KG1 (cell line): ENCODE measurements at places on chromosomes 4 and X.

DNA sequence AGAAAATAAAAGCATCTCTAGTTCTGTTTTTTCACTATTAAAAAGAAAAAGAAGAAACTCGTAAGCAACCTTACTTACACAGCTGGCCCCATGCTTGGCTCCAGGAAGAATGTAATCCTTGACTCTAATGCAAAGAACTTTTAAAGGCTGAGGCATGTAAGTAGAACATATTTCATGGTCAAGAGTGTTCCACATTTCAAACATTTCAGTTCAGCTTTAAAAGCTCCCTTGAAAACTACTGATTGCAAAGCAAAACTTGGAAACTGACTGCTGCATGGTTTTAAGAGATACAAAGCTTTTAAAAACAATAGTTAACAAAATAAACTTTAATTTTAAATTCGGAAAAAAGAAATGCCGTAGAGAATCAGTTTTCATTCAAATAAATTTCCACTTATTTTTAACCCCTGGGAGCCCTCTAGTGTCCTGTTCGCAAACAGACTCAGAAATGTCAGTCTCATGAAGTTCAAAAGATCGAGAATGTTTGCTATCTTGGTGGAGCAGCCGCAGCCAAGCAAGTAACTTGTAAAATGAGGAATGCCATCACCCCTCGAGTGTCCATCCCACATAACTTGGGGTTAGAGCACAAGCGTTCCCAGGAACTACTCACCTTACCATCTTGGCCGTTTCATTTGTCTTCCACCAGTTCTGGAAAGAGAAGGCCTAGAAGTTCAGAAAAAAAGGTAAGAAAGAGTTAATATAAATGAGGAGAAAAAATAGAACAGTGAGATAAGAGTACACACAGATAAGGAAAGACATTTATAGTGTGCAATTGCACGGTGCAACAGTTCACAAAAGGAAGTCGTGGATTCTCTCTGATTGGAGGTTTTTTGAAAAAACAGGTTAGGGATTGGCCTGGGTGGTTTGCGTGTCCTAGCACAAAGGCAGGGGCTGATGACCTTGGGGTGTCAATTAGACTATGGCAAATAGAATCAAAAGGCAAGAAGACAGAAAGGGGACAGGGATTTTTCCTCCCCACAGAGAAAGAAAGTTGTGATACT is at the start of gene GASK1B:
GASK1B (minus strand) TSS at position 765 of the 998 bp plus-strand sequence. CDS start 1,650 bp downstream, outside the sequence.
- DNase-seq = no peak

DNA sequence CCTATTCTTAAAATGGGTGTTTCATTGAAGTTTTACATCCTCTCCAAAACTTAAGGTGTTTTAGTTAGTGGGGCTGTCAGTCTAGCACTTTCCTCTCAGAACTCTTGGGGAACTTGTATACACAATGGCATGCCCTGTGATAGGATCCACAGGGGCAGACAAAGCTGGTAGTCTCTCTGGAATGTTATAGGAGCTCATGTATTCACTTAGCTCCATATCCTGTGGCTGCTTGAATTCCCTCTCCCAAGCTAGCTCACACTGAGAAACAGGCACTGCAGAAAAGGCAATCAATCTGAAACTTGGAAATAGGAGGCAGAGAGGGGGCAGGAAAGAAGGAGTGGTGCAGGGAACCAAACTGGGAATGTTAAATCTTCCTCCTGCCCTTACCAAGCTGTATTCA is 26.3 kb upstream of the ARMCX2 start:
- no peak for DNase-seq

DNA sequence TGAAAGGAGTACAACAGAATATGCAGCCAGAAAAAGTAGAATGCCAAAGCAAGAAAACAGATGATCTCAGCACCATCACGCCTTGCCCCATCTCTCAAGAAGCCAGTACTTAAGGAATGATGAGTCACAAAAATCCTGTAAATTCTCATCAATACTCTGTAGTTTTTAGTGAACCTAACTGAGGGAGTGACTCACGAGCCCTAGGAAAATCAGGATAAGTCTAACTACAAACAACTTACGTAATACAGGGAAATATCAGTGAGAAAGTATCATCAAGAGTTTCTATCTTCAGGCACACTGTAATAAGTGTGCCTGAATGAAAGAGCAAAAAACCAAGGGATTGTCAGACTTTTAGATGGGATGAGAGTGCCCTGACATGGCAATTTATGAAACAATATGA is 644.4 kb downstream of the STPG2 start:
- no peak for DNase-seq

GRCh38 chrX:118174516-118175098 is 58.0 kb upstream of the KLHL13 start:
- DNase-seq = no peak

DNA sequence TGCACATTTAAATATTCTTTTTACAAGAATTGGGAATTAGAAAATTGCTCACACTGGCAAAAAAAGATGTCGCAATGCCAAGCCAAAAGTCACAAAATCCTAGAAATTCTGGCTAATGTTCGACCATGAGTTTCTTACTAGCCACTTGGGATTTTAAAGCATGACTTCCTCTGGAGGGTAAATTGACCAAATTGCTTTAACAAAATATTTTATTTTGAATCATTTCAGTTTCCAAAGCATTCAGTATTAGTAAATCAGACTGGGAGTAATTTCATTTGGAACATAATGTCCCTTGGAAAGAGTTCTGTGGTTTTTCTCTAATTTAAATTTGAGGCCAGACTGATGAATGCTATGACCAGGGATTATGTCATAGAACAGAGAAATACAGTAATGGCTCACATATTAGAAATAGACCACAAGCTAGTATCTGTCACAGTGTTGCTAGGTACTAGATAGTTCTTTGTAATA is 7.6 kb upstream of the CXCL5 start:
- DNase-seq = no peak
